Cardiac septum (tissue), 1 donor: ENCODE measurements at places on chromosomes 3 and 15. TPM values are rescaled to one million over a fixed set of nuclear protein-coding genes. Genes with fewer than 3 reads are reported as not detected.

GRCh38 chr3:122351612-122352011 is 26.6 kb downstream of the CSTA start:
- DNase-seq: no peak

GRCh38 chr3:109353057-109353456 is 15.7 kb upstream of the DPPA4 start:
- DNase-seq: no peak

- no peak for DNase-seq
Measured at GRCh38 chr15:47674586-47675232, 42.6 kb upstream of the SEMA6D start.

Gene IGDCC3
- not detected for total RNA-seq

Gene DNAJB11
- 34.3 TPM for total RNA-seq

Gene HEXA
- total RNA-seq: 77.9 TPM

Gene CHRNB4
- total RNA-seq: not detected

DNA sequence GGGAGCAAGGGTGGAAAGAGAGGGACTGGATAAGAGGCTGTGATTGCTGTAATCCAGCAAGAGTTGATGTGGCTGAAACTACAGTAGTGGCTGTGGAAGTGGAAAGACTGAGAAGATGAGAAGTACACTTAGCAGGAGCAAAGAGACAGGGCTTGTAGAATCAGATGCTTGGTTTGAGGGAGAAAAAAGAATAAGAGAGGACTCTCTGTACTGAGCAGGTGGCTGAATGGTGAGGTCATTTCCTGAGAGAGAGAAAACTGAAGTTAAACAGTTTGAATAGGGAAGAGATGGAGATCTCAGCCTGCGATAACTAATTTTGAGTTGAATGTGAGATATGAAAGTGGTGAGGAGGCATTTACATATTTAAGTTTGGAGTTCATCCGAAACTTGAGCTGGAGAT is 95.8 kb upstream of the SLC25A36 start:
- no peak for DNase-seq

DNA sequence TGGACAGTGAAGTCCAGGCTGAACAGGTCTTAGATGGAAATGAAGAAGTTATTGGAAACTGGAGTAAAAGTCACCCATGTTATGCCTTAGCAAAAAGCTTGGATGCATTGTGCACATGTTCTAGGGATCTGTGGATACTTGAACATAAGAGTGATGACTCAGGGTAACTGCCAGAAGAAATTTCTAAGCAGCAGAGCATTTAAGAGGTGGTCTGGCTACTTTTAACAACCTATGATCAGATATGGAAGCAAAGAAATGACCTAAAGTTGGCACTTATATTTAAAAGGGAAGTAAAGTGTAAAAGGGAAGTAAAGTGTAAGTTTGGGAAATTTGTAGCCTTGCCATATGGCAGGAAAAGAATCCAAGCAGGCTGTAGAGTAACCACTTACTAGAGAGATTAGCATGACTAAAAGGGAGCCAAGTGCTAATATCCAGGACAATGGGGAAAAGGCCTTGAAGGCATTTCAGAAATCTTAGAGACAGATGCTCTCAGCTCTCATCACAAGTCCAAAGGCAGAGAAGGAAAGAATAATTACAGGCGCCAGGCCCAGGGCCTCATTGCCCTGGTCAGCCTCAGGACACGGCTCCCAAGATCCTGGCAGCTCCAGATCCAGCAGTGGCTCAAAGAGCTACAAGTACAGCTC is 73.9 kb upstream of the KCNH8 start:
- DNase-seq: no peak

GRCh38 chr15:78249131-78249530 is 14.8 kb upstream of the ACSBG1 start:
- no peak for DNase-seq

GRCh38 chr15:22806156-22806555 is 19.7 kb downstream of the NIPA1 start:
- peak; percentile 50 for DNase-seq

GRCh38 chr3:114093596-114093995 is 37.1 kb downstream of the QTRT2 start:
- DNase-seq: no peak

DNA sequence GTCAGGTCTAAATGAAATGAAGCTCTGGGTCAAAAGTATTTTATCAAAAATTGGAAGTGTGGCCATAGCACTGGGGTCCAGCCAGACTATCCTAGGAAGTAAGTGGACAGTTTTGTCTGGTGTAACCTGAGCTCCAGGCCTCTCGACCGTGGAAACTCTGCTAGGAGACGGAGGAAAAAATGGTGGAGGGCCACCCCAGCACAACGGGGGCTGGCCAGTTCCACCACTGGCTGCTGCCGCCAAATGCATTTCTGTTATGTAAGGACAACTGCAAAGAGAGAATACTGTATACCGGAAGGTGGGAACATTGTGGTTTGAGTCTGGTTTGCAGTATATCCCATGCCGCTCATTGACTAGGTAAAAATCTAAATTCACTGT is 235.7 kb downstream of the GREM1 start:
- DNase-seq: no peak

GRCh38 chr15:72163719-72164118 is 33.9 kb downstream of the GRAMD2A start:
- DNase-seq: no peak

- DNase-seq: no peak
Measured at GRCh38 chr3:30225021-30225420, 381.4 kb upstream of the TGFBR2 start.

DNA sequence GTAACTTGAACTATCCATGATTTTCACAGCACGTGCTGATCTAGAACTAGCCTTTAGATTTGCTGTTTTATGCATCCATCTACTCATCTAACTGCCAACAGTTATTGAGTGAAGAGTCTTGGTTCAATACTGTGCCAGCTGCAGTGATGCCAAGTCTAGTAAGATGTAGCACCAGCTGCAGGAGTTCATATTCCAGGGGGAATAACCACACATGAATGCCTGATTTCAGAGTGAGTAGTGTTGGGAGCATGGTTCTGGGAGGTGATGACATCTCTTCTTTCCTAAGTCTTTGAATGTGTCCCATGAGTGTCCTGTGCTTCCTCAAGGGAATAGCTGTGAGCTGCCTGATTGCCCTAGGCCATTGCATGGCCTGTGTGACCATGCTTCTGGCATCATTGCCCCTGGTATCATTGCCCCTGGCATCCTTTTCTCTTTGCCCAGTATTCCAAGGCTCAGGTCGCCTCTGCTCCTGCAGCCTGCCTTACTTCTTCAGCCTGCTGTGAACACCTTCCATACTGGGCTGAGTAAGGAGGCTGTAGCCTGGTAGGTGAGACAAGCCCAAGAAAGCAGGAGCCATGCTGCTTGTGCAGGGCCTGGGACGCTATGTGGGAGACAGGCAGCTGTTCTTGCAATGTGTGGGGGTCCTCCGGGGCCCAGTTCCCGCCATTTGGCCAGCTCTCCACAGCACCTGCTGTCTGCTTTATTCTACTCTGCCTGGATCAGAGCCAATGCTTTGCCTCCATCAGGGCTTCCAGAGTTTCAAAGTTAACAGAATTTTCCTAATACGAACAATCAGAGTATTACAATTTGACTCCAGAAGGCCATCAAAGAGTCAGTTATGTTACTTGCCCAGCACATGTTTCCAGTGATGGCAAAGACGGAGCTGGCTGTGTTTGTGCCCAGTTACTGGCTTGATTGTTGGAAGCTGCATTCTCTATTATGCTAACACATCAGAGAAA is 73.2 kb downstream of the CLSTN2 start:
- DNase-seq: no peak

Gene GOLGA6B
- total RNA-seq: not detected

DNA sequence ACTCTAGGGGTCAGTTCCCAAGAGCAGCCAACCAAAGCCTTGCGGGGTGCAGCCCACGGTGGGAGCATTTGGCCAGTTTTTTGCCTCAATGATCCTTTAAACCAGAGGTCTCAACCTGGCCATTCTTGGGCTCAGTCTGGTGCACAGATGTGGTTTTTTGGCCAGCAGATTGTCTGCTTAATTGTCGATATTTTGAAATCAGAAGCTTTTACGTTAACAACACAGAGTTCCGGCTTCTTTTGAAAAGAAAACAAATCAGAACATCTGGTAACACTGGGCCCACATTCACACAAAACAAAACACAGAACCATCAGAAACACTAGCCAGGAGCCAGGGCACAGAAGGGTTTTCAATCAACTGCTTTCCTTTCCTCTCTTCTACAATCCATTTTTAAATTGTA is 127.7 kb downstream of the XXYLT1 start:
- DNase-seq: no peak

GRCh38 chr15:43408789-43409188 is 37.9 kb downstream of the TUBGCP4 start:
- no peak for DNase-seq

DNA sequence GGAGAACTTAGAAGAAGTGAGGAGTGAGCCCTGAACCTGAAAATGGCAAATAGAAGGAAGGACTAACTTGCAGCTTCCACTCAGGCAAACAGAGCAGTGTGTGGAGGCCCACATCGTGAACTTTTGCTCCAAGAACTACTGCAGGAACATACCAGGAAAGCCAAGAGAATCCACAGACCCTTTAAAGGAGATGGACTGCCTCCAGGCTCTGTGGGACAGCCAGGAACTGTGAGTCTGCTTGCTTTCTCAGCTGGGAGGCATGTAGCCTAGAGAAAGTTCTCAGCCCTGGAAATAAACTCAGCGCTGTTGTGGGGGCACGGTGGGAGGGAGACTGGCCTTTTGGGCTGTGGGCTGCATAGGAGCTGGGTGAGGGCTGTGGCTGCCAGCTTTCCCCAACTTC is 93.0 kb downstream of the SNRK start:
- DNase-seq: no peak

- no peak for DNase-seq
Measured at GRCh38 chr3:23607184-23607847, 198.4 kb upstream of the UBE2E1 start.

Gene LRRC49
- total RNA-seq: 83.2 TPM

- DNase-seq: no peak
Measured at GRCh38 chr15:93948726-93949125, 282.6 kb upstream of the MCTP2 start.

Gene IL20RB
- 0.70 TPM for total RNA-seq

GRCh38 chr3:90062631-90063200 is 955.3 kb downstream of the EPHA3 start:
- no peak for DNase-seq

Gene ZNF385D
- total RNA-seq: 12.5 TPM

Gene GOLGA6L22
- total RNA-seq: not detected

DNA sequence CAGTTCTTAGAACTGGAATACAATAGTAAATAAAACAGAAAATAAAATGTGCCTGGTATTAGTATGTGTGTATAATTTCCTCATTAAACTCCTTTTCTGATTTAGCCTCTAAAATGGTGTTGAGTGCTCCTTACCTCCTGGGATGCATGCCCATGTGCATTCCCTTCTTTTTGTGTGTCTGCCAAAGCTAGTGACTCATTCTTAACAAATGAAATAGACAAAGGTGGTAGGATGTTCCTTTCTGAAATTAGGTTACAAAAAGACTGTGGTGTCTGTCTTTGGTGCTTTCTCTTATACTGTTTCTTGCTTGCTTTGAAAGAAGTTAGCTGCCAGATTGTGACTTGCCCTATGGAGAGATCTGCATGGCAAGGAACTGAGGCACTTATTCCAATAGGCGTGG is 623.7 kb downstream of the GRM7 start:
- no peak for DNase-seq

Gene ALG1L2
- not detected for total RNA-seq

GRCh38 chr15:93180656-93181055 is 91.6 kb upstream of the RGMA start:
- DNase-seq: no peak
